Inflammatory macrophage treated with lipopolysaccharide for 1 hour (primary cell): ENCODE measurements at places on chromosomes 3 and 15.

DNA sequence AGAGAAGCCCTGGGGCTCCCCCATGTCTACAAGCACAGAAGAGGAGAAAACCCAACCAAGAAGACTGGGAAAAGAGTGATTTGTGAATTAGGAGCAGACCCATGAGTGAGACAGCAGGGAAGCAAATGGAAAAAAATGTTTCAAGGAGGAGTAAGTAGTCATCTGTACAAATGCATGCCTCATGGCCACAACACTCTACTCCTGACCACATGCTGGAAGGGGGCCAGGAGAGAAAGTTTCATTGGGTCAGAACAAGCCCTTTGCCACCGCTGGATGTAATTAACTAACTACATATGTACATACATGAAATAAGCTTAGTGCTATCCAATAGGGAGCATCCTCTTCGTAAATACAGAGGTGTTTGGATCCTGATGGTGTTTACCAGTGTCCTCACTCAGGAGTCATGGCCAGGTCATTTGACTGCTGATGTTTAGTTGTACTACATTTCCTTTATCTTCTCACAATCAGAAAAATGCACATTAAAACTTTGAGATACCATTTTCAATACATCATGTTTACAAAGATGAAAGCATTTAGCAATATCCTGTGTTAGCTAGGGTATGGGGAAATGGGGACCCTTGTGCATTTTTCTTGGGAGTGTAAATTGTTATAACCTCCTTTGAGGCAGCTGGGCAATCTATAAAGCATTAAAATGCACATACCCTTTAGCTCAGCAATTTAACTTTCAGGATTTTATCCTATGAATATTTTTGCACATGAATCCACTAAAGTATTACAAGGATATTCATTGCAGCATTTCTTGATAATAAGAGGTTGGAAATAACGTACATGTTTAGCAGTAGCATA lies 27.1 kb downstream of the CLRN1 start:
- DNase-seq: no peak

GRCh38 chr3:83946049-83946448 lies 1012.7 kb upstream of the CADM2 start:
- DNase-seq: no peak

- no peak for DNase-seq
Observed at GRCh38 chr3:123281929-123282328, 80.2 kb downstream of the SEC22A start.

GRCh38 chr15:99435113-99435695 lies 130.6 kb upstream of the MEF2A start:
- no peak for DNase-seq

DNA sequence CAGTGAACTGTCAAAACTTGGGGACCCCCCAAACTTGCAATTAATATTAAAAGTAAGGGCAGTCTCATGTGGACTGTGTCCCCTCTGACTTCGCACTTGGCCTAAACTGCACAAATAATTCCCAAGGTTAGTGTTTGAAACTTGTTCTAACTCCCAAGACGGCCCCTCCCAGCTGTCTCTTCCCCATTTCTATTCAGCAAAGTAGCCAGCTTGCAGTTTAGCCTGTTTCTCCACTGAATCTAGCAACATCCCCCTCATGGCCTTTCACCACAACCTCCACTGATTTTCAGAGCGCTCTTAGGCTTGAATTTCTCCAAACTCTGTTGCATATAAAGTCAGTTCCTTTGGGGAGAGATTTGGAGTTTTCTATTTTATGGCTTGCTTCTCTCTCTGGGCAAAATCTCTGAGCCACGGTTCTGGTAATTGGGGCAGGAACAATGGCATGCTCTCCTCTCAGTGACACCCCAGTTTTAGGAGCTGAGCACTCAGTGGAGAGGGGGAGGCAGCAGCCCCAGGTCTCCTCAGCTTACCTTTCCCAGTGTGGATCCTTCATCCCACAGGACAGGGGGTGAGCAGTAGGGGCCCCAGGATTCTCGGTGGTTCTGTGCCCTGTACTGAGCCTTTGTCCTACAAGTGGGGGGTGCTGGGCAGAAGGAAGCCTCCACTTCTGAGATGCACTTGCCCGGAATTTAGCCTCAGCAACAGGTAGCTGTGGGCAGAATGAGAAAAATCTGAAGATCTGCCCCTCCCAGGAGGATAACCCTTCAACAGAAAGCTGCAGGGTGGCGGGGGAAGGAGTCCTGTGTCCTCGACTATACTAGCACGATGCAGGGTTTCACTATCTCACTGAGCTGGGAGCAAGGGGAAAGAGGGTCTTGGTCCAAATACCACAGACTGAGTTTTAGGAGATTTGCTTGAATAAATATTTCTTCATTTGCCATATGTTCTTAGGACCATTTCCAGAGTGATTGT lies 39.3 kb upstream of the GATA2 start:
- DNase-seq: peak; percentile 48

DNA sequence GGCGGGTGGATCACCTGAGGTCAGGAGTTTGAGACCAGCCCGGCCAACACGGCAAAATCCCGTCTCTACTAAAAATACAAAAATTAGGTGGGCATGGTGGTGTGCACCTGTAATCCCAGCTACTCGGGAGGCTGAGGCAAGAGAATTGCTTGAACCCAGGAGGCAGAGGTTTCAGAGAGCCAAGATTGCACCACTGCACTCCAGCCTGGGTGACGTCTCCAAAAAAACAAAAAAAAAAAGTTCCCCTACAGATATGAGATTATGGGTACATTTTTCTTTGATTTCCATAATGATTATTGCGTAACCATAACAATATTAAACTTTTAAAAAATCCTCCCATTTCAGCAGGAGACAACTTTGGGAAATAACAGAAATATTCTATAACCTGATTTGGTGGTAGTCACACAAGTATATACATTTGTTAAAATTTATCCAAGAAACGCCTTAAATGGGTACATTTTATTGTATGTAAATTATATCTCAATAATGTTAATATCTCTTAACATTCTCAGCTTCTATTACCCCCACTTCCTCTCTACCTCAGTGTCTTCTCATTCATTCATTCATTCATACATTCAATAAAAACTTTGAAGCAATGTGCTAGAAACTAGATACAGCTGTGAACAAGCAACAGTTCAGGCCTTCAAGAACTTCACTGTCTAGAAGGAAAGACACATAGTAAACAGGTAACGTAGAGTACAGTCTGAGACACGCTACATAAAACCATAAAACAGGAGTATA lies 6.6 kb downstream of the UBR1 start:
- DNase-seq: no peak

GRCh38 chr3:182323898-182324297 lies 469.4 kb upstream of the ATP11B start:
- DNase-seq: no peak

DNA sequence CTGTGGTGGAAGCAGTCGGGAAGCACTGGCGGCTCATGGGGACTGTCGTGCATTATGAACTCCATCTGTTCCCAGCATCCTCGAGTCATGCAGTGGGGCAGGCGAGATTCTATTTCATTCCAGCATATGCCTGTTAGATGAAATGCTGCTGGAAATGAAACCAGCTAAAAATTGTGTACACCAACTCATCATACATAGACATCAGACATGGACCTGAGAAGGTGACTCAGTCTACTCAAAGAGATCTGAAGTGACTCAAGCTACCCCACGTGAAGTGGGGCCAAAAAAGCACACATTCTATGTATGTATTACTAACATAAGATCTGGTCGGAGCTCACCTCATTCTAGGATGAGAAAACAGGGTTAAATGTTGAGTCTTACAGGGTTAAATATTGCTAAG lies 47.5 kb upstream of the FAM98B start:
- no peak for DNase-seq

- DNase-seq: no peak
Observed at GRCh38 chr3:171350364-171350763, 109.8 kb downstream of the TNIK start.

DNA sequence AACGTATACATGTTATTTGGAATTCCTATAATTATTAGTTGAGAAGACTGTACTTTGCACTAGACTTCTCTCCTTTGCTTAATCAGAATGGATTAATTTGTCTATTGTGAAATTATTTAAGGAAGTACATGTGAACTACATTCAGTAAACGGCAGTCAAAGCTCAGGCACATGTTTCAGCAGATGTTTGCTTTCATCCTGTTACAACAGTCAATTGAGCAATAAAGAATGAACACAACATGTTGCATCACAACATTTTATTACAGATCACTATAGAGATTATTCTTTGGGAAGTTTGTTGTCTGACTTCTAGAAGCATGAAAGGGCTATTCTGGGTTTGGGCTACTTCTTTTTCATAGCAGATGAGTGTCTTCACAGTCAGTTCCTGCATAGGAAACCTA lies 39.2 kb downstream of the RAB27A start:
- DNase-seq: peak; percentile 90

DNA sequence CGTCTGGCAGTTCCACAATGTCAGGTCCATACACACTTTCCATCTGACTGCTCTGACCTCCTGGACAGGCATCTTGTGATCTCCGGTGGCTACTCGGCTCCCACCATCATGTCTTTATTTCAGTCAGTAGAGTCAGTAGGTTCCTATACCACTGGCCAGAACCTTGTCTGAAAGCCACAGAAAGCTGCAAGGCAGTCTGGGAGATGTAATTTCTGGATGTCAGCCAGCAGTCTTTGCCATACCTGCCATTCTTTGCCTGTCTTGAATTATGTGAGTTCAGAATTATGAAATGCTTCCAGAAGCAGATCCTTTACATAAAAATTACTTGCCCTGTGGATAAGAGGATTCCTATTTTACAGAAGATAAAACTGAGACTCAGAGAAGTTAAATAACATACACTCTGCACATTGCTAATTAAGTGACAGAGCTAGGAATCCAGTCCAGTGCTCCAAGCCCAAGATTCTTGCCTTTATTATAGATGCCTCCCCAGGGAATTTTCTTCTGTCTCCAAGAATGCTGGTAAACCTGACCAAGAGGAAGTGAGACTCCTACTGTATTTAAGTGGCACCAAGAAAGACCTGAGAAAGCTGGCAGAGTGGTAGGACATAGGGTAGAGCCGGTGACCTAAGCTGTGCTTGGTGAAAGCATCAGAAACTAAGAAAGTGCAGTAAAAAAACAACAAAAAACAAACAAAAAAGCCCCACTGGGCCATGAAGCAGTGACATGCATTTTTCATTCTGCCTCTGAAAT lies 75.6 kb downstream of the IQCH start:
- DNase-seq: no peak

- no peak for DNase-seq
Observed at GRCh38 chr3:30760040-30760695, 134.3 kb downstream of the GADL1 start.

- no peak for DNase-seq
Observed at GRCh38 chr3:25911525-25912295, 121.8 kb downstream of the OXSM start.

DNA sequence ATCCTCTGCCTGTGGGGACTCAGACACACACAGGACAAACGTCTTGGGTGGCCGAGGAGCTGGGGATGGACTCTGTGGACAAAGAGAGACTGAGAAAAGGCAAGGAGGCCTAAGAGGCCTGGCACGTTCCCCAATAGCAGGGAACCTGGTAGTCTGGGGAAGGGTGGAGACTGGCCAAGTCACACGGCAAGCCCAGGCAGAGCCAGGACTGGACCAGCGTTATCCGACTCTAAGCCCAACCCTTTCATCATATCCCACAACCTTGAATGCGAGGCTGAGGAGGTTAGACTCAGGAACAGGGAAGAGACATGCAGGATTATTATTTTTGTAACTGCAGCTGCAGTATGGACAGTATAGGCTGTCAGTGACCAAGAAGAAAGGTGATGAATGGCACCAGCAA lies 53.4 kb downstream of the SLC6A11 start:
- DNase-seq: no peak

DNA sequence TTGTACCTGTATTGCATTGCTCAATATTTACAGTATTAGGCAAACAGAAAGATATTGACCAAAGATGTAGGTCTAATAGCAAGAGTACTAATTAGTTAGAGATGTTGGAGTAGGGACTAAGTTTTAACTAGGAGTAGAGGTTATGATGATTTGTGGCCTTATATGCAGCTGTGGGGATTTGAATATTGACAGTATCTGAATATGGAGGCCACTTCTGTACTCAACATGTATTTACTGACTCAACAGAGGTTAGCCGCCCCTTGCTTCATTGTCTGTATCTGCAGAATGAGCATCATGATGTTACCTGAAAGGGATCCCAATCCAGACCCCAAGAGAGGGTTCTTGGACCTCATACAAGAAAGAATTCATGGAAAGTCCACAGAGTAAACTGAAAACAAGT lies 49.6 kb upstream of the LRTM1 start:
- DNase-seq: no peak

GRCh38 chr3:197339841-197340520 lies 41.6 kb upstream of the DLG1 start:
- DNase-seq: no peak

DNA sequence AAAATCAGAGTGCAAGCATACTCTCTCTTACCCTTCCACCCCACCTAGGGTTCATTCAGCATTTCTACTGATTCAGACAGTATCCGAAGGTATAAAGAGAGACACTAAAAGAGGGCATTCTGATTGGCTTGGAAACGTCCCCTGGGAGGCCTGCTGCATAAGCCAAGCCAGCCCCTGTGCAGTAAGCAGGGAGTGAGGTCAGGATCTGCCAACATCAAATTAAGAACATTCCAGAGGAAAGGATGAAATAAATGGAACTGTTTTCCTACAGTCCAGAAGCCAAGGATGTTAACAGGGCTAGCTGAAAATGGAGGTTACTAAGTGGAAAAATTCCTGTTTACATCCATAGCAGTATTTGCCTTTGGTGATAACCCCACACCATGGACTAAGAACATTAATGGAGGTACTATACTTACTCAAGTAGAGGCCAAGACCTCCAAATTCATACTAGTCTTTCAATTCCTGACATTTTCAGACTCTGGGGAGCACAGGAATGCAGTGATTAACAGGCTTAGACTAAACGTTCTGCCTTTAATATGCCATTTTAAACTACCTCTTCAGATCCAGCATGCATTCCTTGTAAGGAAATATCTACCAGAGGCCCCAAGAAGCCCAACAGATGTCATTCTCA lies 34.5 kb downstream of the NPTN start:
- DNase-seq: no peak

GRCh38 chr15:33191591-33191990 lies 2.9 kb downstream of the FMN1 start:
- DNase-seq: no peak

GRCh38 chr3:102532901-102533300 lies 98.1 kb downstream of the ZPLD1 start:
- peak; percentile 5 for DNase-seq

- DNase-seq: no peak
Observed at GRCh38 chr3:4582624-4583023, 89.5 kb downstream of the ITPR1 start.
